A172 (cell line): ENCODE measurements at places on chromosomes 11 and 22. TPM values are rescaled to one million over a fixed set of nuclear protein-coding genes. Genes with fewer than 3 reads are reported as not detected.

The OR52I2 gene
- total RNA-seq, result not detected in 2 replicates

DNA sequence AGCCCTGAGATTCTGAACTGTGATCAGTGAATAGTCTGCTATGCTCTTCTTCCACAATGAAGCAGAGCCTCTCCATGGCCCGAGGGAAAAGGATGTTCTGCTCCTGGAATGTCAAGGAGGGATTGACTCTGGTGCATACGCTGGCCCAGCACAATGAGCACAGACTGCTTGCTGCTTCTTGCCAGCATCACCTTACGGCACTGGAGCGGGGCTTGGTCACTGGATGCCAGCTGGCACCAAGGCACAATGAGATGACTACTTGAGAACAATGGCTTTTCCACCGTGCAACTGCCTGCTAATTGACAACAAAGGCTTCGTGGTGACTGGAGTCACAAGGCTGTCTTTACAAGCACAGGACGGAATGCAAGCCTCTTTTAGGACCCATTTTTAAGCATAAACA is 139.2 kb downstream of the DSCAML1 start:
- no peak for DNase-seq

GRCh38 chr22:21726650-21727049 is 8.9 kb downstream of the YPEL1 start:
- DNase-seq, result no peak

DNA sequence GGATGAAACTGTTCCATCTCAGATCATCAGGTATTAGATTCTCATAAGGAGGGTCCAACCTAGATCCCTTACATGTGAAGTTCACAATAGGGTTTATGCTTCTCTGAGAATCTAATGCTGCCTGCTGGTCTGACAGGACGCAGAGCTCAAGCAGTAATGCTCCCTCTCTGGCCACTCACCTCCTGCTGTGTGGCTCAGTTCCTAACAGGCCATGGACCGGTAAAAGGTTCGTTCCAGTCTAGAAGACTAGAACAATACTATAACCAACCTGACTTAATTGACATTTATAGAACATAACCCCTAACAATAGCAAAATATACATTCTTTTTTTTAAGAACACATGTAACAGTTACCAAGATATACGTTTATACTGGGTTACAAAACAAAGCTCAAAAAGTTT is 45.8 kb downstream of the ATG16L2 start:
- no peak for DNase-seq

DNA sequence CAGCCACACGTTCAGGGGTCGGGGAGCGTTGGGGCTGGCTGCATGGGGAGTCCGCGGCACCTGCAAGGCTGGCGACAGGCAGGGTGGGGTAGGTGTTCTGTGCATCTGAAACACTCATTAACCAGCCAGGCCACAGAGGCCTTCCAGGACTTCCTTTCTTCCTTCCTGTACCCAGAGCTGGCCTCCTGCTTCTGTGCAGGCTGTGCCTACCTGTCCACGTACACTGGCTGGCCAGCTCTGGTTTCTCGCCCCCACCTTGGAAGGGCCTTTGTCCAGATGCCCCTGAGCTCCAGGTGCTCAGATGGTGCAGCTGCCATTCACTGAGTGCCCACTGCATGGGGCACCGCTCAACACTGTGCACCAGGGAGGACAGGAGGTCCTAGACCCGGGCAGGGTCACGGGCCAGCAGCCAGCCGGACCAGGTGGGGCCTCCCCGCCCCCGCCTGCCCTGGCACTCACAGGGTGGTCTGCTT is 15.9 kb downstream of the TTLL12 start:
- DNase-seq, result no peak

The BCR gene
- 12.1 and 28.1 TPM in 2 replicates for total RNA-seq

DNA sequence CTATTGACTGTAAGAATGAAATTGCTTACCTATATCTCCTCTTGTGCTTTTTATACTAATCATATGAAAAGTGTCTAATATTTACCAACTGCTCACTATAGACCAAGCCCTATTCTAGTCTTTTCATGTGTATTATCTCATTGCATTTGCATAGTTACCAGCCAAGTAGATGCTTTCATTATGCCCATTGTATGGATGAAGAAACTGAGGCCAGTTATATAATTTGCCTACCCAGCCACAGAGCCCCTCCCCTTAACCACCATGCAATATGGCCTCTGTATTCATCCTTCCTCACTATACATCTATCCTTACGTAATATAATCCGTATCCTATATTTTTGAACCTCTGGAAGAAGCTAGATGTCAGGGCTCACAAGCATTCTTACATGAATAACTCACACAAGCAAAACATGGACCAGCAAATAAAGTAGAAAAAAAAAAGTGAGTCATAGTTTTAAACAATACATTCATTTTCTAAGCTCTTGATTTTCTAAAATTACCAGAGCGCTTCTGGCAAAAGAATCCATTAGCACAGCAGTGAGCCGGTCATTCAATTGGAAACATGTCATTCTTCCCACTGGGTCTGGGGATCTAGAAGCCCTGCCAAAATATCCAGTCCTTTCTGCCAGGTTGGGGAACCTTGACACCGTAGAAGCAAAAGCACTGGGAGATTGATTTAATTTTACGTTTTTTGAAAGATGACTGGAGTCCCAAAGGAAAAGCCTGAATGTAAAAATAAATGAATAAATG is 80.0 kb downstream of the C11orf91 start:
- DNase-seq, result peak; percentile 63

The PANX3 gene
- not detected in 2 replicates for total RNA-seq
